ENCODE measurements at places on chromosomes 7 and 10.

- DNase-seq, result no peak
These were observed 298.2 kb downstream of the GRID1 start for GRCh38 chr10:86068231-86069054.

DNA sequence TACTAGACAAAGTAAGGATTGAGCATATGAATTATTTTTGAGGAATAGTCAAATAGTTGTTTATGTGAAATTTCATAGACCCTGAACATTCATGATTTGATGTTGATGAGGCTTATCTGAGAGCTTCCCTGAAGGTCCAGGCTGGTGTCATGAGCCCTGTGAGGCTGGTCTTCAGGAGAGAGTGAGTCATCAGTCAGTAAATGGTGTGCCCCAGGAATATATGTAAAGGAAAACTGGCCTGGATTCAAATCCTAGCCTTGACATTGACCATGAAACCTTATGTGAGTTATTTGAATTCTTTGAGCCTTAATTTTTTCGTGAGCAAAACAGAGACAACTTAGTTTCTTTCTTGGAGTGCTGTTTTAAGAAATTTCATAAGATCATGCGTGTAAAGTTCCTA lies 6.2 kb downstream of the TMEM236 start:
- DNase-seq, result no peak

DNA sequence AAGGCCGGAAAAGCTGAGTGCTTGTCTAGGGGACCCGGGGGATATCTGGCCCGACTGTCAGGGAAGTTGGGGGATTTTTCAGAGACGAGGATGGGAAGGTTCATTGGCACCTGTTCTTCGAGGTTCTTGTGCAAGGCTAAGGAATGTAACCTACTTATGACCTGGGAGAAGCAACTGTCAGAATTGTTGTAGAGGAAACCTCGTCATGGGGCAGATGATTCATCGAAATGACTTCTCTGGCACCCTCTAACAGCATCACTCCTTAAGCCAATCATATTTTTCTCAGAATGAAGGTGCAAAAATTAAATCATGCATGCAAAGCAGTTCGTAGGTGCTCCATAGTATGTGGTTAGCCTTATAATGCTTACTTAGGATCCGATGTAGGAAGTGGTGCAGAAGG lies 58.6 kb downstream of the PLXDC2 start:
- no peak for DNase-seq

DNA sequence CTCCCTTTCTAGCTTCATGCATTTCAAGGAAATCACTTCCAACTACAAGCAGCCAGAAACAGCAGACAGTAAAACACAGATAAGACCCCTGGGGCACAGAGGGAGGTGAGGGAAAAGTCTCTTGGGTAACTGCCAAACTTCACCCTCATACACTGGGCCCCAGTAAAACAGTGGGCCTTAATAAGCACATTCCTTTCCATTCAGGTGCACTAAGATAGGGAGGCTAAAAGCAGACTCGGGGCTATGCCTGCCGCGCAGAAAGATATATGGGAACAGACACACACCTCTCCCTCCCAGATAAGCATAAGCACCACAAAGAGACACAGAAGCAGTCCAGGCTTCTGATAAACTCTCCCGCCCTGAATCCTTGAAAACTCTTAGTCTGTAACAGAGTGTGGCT lies 117.0 kb downstream of the TYW1B start:
- DNase-seq, result no peak

- DNase-seq, result no peak
These were observed 711.2 kb downstream of the GRID1 start for GRCh38 chr10:85655411-85655810.

- DNase-seq, result peak; percentile 75
These were observed 104.5 kb upstream of the ZPBP start for GRCh38 chr7:50197549-50197948.

GRCh38 chr7:91324663-91325062 lies 60.4 kb downstream of the FZD1 start:
- DNase-seq, result no peak

GRCh38 chr7:105325216-105325904 lies 63.4 kb downstream of the SRPK2 start:
- DNase-seq, result no peak

DNA sequence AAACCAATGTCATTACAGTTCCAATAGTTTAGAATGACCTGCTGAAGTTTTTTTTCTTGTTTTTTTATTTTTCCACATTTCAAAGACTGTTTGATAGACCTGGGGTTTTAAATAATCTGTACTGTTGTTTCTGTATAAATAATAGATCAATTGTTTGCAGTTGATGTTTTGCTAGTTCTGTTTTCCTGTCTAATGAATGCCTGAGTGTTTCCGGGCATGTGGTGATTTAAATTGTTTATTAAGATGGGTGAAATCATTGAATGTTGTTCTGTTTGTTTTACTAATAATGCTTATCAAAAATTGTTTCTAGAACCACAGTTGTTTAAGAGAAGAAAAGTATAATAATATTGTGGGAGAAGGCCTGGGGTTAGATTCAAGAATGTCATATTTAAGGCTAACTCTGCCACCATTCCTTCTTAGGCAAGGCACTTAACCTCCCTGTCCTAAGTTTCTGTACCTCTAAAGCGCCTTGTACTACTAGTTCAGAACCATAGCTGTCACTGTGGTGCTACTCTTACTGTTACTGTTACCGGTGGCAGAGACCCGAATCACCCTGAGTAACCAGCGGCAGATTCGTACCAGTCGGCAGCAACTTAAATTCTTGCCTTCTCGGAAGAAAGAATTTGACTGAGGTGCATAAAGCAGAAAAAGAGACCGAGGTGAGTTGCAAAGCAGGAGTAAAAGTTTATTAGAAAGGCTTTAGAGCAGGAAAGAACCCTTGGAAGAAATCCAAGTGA lies 1014.1 kb downstream of the REEP3 start:
- no peak for DNase-seq

- DNase-seq, result no peak
These were observed 4.1 kb upstream of the OIT3 start for GRCh38 chr10:72889391-72889831.

GRCh38 chr7:50355817-50356178 lies 51.3 kb downstream of the IKZF1 start:
- DNase-seq, result no peak

- no peak for DNase-seq
These were observed 10.7 kb downstream of the IKZF5 start for GRCh38 chr10:122997864-122998263.

GRCh38 chr10:118692872-118693271 lies 61.9 kb downstream of the CACUL1 start:
- DNase-seq, result no peak

- DNase-seq, result no peak
These were observed 285.7 kb downstream of the FGFR2 start for GRCh38 chr10:121312587-121312986.

- no peak for DNase-seq
These were observed 355.3 kb downstream of the ARL4A start for GRCh38 chr7:13042605-13043236.

GRCh38 chr7:150931199-150931869 lies 46.8 kb downstream of the KCNH2 start:
- DNase-seq, result no peak

DNA sequence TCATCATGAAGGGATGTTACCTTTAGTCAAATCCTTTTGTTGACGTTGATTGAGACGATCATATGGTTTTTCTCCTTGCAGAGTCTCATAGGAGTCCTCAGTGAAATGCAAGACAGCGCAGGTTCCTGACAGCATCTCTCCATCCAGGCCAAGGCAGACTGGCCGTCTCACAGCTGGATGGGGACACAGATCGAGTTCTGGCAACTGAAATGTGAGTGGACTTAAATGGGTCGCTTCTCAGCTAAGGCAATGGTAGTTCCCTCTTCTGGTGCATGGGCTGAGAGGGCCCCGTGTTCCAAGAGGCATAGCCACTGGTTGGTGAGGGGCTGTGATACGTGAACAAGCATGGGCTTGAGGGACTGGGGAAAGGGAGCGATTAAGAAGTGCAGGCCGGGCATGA lies 99.3 kb upstream of the CPXM2 start:
- DNase-seq, result no peak

DNA sequence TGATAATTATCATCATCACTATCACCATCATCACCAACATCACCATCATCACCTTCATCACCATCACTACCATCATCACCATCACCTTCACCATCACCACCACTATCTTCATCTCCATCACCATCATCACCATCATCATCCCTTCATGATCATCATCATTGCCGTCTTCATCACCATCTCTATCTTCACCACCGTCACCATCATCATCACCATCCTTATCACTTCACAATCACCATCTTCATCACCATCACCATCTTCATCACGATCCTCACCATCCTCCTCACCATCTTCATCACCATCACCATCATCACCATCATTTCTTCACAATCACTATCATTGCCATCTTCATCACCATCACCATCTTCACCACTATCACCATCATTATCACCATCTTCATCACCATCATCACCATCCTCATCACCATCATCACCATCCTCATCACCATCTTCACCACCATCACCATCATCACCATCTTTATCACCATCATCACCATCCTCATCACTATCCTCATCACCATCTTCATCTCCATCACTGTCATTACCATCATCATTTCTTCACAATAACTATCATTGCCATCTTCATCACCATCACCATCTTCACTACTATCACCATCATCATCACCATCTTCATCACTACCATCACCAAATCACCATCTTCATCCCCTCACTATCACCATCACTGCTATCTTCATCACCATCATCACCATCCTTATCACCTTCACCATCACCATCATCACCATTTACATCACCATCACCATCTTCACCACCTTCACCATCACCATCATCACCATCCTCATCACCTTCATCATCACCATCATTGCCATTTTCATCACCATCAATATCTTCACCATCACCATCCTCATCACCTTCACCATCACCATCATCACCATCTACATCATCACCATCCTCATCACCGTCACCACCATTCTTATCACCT lies 72.4 kb upstream of the DNAAF5 start:
- no peak for DNase-seq

GRCh38 chr7:100547872-100548271 lies 8.9 kb downstream of the AGFG2 start:
- DNase-seq, result no peak

DNA sequence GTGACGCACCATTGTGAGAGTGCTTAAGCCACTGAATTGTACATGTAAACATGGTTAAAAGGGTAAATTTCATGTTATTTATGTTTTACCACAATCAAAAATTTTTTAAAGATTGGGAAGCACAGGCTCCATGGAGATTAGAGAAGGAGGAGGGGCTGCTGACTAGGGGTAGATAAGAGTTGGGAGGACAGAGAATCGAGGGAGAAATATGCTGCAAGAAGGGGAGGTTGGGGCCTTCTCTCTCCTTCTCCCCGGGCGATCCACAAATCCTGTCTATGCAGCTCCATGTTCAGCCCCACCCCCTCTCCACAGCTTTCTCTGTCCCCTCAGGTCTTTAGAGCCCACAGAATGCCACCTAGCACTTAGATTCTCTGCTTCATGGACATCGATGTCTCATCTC lies 12.1 kb downstream of the ZNF467 start:
- DNase-seq, result no peak

DNA sequence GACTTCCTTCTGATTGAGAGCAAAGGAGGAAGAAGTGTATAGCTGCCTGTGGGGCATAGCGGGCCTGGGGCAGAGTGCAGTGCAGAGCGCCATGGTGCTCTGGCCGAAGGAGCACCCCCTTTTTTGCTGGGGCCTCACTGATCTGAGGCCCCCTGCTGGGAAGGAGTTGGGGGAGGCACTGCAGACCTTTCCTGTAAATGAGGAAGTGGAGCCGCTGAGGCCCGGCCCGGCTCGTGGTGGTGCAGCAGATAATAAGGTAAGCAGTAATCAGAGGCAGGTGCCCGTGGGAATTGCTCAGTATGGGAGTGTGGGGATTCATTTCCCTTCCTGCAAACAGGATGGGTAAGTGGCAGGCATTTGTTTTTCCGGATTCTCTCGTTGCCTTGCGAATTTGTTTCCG lies 373.7 kb upstream of the MKI67 start:
- DNase-seq, result no peak

DNA sequence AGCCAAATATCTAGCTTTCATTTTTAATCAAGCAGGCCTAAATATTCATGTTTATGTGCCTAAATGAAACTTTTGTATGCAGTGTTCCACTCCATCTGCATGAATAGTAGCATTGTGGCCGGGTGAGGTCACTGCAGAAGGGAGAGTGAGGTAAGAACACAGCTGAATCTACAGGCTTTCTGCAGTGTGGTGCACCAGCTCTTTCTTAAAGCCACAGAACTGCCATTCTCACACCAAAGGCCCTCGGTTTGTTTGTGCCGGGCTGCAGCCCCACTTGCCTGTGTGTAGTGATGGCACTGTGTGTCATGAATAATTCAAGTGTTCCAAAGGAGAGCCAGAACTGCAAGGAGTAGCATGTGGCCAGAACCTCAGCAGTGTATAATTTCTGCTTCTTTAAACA lies 204.1 kb downstream of the TRIL start:
- no peak for DNase-seq

DNA sequence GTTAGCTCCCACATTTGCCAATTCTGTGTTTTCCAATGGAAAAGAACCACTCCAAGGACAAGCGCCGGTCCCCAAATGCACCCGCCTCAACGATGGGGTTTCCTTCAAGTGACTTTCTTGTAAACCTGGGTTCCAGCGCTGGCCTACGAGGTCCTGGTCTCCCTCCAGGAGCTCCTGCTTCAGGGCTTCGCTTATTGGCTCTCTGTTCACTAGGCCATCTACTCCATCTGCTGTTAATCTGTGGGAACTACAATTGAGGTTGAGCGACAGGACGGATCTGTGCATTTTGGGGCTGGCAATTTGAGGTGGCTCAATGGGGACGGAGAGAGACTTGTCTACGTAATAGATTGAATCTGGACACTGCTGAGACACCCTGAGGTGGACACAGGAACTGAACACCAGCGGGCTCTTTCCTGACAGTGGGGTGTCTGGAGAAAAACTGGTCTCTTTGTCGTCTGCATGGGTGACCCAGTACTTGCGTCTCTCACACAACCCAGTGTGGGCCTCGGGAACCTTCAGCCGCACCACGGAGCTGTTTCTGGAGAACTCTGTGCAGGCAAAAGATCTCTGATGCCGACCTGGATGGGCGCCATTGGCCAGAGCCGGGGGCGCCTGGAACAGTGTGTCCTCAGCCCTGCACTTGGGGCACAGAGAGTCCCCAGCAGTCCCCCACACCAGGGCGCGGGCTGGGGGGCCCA lies 115.9 kb upstream of the ADAM12 start:
- no peak for DNase-seq

- DNase-seq, result no peak
These were observed 226.2 kb downstream of the THSD7A start for GRCh38 chr7:11605749-11606148.

- DNase-seq, result no peak
These were observed 33.4 kb downstream of the LARP4B start for GRCh38 chr10:898141-898540.

DNA sequence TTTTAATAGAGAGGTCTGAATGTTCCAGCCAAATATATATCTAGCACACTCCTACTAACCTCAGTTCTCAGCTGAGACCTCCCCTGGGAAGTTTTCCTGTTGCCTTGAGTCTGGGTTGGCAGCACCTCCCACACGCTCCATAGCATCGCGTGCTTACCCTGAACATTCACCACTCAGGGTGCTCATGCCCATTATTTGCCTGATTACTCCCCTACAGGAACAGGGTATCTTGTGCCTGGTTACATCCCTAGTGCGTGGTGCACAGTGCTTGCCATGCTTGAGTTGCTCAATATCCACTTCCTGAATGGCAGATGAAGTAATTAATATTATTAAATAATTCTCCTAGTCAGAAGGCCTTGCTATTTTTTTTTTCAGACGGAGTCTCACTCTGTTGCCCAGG lies 269.9 kb upstream of the IMMP2L start:
- DNase-seq, result no peak
